ENCODE measurements at places on chromosomes 4 and X. TPM values are rescaled to one million over a fixed set of nuclear protein-coding genes. Genes with fewer than 3 reads are reported as not detected.

GRCh38 chr4:81963015-81963762 is 410.6 kb downstream of the HNRNPD start:
- no peaks in the 10 kb centered on the region for H3K27me3 ChIP-seq
- no peak overlapping the region for H3K4me3 ChIP-seq
- no peak for DNase-seq
- no peaks in the 10 kb centered on the region for H3K36me3 ChIP-seq
- H3K27ac ChIP-seq = no peak overlapping the region

GRCh38 chr4:148790691-148791090 is 348.5 kb upstream of the NR3C2 start:
- H3K27ac ChIP-seq = no peak overlapping the region
- H3K4me3 ChIP-seq = no peak overlapping the region
- no peaks in the 10 kb centered on the region for H3K36me3 ChIP-seq
- no peak for DNase-seq

DNA sequence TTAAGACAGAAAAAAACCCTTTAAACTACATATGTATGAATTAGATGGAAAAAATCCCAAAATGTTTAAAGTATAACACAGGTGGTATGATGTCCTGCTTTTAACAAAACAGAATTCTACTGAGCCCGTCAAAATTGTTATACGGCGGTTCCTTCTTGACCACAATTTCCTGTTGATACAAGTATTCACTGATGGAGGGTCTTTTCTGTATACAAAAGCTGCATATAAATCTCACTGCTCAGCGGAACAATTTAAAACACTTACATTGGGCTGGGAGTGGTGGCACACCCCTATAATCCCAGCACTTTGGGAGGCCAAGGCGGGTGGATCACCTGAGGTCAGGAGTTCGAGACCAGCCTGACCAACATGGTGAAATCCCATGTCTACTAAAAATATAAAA is 62.4 kb downstream of the RPS6KA3 start:
- H3K36me3 ChIP-seq = peaks cover 3% of the 10 kb centered on the region
- no peak overlapping the region for H3K4me3 ChIP-seq
- DNase-seq = no peak
- peaks cover 13% of the 10 kb centered on the region for H3K4me1 ChIP-seq
- H3K27ac ChIP-seq = no peak overlapping the region

The MAGT1 gene
- total RNA-seq = 68.6 TPM
